Fibroblast of villous mesenchyme (primary cell): ENCODE measurements at places on chromosomes 6 and 20. TPM values are rescaled to one million over a fixed set of nuclear protein-coding genes. Genes with fewer than 3 reads are reported as not detected.

ENPP4 gene
- 0.32 and 2.2 TPM in 2 replicates for total RNA-seq

MTCH1 gene
- total RNA-seq, result 224 and 228 TPM in 2 replicates

MUCL3 gene
- total RNA-seq, result not detected in 2 replicates

GNMT gene
- total RNA-seq, result 0.32 TPM in 1 of 2 replicates, not detected in the other

ZNF334 gene
- 1.9 and 2.6 TPM in 2 replicates for total RNA-seq

FAM184A gene
- total RNA-seq, result under 0.01 TPM in 2 replicates

SLC22A16 gene
- not detected in 2 replicates for total RNA-seq

HCRTR2 gene
- total RNA-seq, result not detected in 2 replicates

CST7 gene
- total RNA-seq, result not detected in 2 replicates

EFHC1 gene
- 15.8 and 21.6 TPM in 2 replicates for total RNA-seq
